CD4-positive, alpha-beta T cell treated with Interleukin-10 for 1 hour (primary cell): ENCODE measurements at places on chromosomes 16 and 17.

DNA sequence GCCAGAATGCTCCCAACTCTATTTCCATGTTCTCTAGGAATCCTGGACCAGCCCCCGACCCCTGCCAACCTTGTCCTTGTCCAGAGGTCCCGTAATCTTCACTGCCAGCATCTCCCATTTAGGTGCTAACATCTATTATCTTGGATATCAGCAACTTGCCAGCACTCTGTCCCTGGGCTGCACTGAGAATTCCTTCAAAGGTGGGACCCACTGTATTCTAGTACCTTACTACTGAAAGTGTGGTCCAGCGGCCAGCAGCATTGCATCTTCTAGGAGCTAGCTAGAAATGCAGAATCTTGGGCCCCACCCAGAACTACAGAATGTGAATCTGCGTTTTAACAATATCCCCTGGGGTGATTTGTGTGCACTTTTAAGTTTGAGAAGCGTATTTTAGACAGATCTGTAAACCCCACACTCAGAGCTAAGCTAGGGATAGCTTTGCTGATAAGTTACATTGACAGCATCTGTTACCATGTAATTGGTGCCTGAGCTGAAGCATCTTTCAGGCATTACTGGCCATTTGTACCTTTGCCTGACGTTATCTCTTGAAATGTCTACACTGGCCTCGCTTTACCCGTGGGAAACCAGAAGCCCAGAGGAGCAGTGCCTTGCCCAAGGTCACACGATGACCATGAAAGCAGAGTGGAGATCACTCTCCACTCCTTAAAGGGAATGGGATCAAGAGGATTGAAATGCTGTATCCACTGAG is 8.3 kb downstream of the ABAT start:
- no peak for DNase-seq

DNA sequence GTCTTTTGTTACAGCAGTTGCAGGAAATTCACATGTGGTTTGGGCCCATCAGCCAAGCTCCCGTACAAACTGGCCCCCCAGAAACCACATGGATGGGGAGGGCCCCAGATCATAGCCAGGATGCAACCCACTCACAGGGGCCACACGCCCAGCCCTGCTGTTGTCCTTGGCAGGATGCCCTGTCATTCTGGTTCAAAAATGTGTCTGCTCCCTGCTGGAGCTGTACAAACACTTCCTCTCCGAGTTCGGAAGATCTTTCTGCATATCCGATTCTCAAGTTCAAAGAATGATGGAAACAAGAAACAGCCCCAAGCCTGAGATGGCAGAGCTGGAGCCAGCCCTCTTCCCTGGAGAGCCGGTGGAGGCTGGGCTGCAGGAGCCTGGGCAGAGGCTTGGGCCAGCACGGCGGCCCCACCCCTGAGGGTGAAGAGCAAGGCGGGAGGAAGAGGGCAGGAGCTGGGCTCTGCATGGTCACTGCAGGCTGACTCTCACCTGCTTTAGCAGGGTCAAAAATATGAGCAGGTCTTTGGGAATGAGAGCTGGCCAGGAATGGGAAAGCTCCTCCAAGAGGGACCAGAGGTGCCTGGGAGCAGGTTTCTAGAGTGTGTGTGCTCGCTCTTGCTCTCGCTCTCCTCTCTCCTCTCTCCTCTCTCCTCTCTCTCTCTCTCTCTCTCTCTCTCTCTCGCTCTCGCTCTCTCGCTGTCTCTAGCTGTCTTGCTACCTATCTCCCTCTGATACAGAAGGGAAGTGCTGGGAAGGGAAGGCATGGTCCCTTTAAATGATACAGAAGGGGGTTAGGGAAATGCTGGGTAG is 34.7 kb upstream of the ENPP7 start:
- DNase-seq: no peak

GRCh38 chr17:39141294-39141693 is 10.1 kb downstream of the PLXDC1 start:
- no peak for DNase-seq

- no peak for DNase-seq
These were observed 118.6 kb downstream of the PRKCA start for GRCh38 chr17:66420961-66421371.

DNA sequence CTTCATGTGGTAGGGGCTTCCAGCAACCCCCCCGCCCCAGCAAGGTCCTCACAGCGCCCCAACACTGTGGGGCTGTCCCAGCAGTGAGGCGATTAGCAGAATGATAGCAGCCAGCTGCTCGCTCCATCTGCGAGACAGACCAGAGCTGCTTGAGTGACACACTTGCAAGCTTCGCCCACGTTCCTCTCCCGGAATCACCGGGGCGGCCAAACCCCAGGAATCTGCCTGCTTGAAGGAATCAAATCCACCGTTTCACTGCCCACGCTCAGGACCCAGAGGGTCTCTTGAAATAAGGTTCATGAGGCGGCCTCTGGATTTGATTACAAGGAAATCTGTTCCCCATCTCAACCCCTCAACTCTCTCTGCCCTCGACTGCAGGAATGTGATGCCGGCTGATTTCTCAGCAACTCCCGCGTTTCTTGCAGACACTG is 356.0 kb downstream of the C16orf95 start:
- DNase-seq: no peak

DNA sequence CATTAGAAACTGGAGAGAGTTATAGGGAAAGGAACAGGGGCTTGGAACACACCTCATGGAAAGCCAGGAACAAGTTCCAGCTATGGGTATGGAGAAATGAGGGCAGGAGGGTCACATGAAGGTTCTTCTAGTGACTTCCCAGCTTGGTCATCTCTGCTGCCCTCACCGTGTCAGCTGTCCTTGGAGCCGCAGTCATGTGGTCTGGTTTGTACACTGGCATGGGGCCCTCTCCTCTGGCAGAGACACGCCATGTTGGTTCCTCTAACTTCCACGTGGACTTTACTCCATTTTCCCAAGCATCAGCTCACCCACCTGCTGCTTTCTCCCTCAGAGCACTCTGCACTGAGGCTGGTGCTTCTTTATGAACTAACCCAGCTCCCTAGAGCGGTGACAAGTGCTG is 26.3 kb downstream of the MPG start:
- DNase-seq: no peak

- no peak for DNase-seq
These were observed 36.4 kb downstream of the GPT2 start for GRCh38 chr16:46920402-46921068.

DNA sequence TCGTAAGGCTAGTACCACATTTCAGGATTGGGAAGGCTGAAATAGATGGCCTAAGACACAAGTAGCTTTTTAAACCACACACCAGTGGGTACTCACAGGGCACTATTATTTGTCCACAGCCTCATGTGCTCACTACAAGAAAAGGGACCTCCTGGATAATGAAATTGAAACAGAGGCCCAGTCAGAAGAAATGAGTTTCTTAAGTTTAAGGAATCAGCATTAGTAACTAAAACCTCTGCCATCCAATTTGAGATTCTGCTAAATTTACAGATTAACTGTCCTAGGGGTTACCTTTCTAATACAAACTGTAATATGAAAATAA is 3.0 kb downstream of the USP7 start:
- no peak for DNase-seq

DNA sequence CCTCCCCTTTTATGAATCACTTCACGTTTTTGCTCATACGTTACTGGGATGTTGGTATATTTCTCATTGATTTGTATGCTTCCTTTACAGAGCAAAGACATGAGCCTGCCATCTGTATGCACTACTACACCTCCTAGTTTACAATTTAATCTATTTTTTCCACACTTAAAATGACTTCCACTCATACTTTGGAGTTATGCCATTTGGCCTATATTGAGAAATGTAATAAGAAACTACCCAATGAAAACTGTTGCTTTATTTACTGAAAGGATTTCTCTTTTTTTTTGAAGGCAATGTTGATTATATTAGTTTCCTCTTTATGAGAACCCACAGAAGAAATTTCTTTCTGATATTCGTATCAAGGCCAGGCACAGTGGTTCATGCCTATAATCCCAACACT is 43.1 kb downstream of the DUSP14 start:
- no peak for DNase-seq

DNA sequence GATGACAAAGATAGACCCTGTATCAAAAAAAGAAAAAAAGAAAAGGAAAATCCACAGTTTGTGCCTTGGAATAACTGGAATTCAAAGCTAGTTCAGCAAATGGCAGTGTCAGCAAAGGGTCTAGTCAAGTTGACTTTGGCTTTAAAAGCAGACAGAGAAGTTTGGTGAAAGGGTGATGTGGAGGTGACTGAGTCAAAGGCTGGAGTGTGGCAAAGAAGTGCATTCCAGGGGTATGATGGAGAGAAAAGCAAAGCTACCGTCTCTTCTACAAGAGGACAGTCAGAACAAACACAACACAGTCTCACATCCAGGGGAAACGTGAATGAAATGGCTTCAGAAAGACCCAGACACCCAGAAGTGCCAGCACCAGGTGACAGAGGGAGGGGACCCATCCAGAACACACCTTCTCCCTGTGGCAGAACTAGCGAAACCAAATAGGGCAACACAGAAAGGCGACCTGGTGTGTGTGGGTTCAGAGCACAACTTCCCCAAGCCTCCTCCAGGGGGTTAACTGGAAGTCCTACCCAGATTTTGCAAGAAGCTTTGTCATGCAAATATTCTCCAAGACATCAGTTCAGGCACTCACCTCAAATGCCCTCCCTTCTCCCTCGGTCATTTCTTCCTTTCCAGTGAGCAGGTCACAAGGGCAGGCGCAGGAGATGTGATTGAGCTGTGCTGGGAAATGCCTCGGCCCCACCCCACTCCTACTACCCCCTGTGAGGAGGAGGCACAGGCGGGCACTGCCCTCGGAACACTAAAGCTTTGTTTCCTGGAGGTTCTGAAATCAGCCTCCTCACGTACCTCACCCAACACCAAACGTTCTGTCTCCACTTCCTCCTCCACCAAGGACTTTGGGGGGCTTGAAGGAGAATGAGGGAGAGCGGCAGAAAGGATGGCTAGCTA is 481.9 kb downstream of the SOX9 start:
- no peak for DNase-seq

DNA sequence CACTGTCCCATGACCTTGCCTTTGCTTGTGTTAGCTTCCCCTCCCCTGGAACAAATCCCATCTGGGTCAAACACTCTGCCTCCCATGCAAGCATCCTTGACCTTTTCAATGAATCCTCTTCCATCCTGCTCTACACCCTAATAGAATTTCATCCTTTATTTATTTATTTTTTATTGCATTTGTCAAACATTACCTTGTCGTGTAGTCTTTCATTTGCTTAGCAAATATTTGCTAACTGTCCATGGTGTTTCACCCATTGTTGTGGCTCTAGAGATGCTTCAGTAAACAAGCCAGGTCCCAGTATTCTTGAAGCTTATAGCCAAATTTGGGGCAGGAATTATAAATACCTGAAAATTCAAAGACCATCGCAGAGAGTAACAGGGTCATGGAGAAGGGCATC is 51.0 kb upstream of the MRTFB start:
- no peak for DNase-seq

DNA sequence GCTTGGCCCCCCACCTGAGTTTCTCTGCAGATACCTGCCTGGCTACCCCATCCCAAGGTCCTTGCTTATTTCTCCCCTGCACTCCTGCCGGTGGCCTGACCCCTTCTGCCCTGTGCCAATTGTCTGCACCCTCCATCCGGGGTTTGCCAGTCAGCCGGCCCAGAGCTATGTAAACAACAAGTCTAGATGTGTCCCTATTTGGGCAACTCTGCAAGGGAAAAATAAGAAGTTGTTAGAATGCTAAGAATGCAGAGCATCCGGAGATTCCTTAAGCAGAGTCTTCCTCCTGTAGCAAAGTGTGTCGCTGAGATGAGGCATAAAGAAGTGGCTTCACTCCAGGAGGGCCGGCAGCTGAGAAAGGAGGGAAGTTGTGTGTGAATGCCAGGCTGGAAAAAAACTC is 46.6 kb downstream of the RGS9 start:
- no peak for DNase-seq

GRCh38 chr16:4882000-4882632 is 34.8 kb downstream of the UBN1 start:
- DNase-seq: no peak

DNA sequence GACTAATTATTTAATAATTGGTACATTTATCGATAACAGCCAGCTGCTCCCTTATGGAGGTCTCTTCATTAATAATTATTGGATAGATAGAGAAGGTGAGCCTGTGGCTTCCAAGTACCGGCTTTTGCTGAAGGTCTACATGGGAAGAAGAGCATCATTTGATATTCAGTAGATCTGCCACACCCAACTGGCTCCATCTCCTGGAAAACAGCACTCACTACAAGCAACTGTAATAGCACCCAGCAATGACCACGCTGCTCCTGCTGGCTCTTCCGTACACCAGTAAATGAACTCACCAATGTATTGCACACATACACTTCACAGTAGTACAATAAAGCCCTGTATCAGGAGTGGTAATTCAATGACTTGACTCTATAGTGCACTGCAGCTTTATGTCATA is 19.5 kb downstream of the MARVELD3 start:
- DNase-seq: no peak

- DNase-seq: no peak
These were observed 47.3 kb upstream of the IL34 start for GRCh38 chr16:70598937-70599503.

DNA sequence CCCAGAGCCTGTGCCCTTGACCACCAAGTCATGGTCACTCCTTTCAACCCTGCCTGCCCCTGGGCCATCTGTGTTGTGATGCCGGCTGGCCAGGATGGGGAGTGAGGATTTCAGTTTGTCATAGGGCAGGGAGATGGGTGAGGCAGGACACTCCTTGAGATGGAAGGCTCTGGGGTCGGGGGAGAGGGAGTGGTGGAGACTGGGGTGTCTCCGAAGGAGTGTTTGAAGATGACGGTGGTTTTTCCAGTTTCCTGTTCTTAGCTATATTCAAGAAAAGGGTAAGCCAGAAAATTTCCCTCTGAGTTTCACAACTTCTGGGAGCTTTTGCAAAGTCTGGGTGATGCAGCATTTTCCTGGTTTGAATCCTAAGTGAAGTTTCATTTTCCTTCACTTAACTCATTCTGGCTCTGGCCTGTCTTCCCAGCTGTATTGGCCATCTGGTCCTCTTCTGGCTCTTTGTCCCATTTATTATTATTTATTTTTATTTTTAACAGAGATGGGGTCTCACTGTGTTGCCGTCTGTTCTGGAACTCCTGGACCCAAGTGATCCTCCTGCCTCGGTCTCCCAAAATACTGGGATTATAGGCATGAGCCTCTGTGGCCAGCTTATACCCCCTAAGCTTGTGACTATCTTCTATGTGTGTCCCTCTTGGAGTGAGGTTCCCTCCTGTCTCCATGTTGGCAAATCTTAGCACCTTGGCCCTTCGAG is 27.7 kb downstream of the ABCC1 start:
- no peak for DNase-seq

- no peak for DNase-seq
These were observed 40.3 kb upstream of the GNG13 start for GRCh38 chr16:840561-841454.

DNA sequence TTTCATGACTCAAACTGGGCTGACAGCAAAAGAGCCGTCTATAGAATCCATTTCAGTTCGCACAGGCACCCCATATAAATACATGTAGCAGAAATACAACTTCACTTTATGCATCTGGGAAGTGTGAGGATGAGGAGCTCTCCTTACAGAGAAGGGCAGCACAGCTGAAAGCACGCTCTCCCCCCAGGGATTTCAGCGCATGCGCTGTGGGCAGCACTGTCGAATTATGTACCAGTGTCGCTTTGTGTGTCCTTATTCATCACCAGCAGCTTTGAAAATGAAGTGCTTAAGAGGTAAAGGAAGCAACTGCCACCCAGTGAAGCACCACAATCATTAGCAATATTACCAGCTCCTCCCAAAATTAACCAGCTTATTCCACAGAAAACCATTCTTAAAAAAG is 39.9 kb downstream of the CEP95 start:
- DNase-seq: no peak

GRCh38 chr16:893360-893759 is 77.4 kb downstream of the LMF1 start:
- no peak for DNase-seq
